ENCODE measurements at places on chromosomes 4 and X.

DNA sequence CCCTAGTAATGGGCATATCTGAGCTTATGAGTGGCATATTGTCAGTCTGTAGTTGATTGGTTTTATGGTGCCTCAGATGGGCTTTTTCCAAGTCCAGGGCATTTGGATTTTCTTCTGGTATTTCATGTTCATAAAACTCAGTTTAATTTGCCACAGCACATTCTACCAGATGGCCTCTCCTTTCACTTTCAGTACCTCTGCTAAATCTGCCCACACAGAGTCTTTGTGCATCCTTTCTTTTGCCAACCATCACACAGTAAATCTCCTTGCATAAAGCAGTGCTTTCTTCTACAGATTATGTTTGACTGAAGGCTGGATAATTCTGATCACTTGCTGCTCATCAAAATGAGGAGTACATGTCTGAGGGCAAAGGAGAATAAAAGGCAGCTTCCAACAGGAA is 98.2 kb downstream of the HS6ST2 start:
- DNase-seq: no peak

DNA sequence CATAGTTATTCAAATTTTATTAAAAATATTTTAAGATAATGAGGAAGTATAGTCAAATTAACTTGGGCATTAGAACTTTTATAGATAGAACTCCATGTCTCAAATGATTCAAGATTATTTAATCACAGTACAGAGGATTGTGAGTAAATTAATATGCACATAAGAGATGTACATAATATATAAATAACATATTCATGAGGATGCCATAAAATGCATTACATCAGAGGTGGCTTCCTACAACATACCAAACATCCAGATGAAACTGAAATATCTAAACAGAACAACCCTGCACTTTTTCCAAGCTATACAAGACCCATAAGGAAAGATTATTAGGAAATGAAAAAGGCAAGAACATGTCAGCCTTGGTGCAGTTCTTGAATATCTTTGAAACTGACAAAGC is 91.3 kb upstream of the NAP1L5 start:
- no peak for DNase-seq

DNA sequence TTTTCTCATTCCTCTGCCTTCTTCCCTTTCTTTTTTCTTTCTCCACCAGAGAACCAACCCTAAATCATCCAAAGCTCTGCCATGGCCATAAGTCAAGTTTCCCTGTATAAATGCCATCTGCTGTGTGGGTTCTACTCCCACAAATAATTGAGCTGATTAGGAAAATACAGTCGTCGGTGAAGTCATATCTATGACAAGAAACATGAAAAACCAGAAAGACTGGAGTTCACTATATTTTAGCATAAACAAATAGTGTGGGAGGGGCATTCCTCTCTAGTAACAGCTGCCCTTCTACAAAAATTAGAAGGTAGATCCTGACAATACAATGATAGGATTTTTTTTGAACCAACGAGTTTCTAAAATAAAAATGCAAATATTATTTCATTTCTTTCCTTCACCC is 48.8 kb downstream of the SPOCK3 start:
- no peak for DNase-seq

GRCh38 chrX:123324625-123325024 is 140.5 kb downstream of the GRIA3 start:
- no peak for DNase-seq

DNA sequence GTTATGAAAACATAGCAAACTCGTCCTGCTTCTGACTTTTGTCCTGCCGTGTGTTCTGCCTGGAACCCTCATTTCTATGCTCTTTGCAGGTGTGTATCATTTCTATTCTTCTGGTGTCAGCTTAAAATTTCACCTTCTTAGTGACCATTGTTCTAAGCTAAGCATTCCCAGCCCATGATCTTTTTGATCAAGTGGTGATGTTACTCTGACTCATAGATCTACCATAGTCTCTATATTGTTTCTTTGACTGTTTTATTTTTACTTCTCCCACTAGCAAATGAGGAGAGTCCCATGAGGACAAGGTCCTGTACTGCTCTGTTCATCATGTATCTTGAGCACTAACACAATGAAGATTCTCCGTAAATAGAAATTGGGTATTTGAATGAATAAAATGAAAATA is 14.1 kb upstream of the CXCL6 start:
- no peak for DNase-seq

- no peak for DNase-seq
These were observed 1.6 kb downstream of the SHISA3 start for GRCh38 chr4:42398871-42399331.

- DNase-seq: no peak
These were observed 86.9 kb downstream of the TMEM164 start for GRCh38 chrX:110089656-110090403.

GRCh38 chrX:77953302-77953701 is 16.1 kb downstream of the PGAM4 start:
- no peak for DNase-seq

DNA sequence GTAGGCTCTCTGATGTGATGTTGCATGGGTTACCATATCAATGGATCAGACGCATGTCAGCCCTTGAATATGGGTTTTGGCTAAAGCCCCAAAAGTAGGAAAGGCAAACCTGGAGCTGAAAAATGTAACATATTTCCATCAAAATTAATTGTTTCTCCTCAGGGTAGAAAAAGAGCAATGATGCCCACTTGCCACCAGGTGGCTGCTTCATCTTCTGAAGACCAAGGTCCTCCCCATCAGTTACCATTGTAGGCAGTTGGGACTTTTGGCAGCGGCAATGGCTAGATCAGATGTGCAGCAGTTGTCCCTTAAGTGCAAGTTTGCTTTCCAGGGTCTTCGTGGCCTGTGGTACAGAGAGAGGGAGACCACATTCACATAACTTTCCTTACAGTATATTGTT is 118.2 kb downstream of the NAF1 start:
- no peak for DNase-seq

DNA sequence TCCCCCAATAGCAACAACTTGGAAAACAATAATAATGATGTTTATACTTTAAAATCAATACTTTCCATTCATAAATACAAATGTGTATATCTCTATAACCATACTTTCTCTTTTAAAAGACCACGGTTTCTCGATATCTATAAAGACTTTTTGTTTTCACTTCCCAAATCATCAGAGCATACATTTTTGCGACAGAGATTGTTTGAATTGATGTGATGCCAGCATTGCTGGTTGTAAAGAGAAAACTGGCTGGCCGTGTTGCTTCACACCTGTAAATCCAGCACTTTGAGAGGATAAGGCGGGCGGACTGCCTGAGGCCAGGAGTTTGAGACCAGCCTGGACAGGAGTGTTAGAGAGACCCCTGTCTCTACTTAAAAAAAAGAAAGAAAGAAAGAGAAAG is 77.6 kb upstream of the ZNF518B start:
- no peak for DNase-seq

GRCh38 chrX:34918856-34919255 is 23.7 kb upstream of the FAM47B start:
- no peak for DNase-seq

DNA sequence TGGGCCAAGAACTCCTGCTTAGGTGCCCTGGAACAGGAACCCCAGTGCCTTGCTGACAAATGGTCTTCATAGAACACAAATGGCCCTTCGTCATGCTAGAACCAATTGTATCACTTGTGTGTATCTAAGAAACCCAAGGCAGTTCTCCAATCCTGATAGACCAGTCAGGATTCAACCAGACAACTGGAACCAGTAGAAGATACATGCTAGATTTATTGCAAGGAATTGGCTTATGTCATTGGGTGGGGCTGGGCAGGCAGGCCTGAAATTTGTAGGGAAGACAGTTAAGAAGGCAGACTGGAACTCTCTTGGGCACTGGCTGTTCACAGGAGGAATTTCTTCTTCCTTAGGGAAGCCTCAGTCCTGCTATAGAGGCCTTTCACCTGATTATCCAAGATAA is 17.0 kb upstream of the TBL1X start:
- no peak for DNase-seq

GRCh38 chr4:104494822-104495559 is at the start of gene CXXC4:
Gene CXXC4, minus strand, starts transcription at chr4:104494894. Its CDS starts 3,092 bp downstream, at chr4:104491802.
- no peak for DNase-seq

DNA sequence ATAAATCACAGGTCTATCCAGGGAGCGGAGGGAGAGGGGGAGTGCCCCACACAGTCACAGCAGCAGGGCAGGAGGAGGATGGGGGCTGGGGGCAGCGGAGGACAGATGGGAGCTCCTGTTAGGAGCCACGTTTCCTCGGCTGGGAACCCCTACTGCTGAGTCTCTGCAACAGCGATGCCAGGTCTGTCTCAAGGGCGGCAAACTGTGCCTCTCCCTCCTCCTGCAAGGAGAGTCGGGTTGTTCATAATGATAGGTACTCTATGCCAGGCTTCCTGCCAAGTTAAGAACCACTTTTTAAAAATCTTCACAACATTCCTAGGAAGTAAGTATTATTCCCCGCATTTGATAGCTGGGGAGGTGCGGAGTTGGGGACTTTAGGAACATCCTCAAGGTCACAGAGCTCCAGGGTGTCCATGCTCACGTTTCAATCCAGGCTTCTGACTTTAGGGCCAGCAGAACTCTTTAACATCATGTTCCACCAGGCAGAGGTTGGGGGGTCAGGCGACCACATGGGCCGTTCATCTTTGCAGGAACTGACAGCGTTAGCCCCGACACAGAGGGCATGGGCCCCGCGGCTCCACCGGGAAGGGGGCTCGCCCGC is 98.3 kb upstream of the MAML3 start:
- no peak for DNase-seq

- DNase-seq: no peak
These were observed 840 bp downstream of the ZNF711 start for GRCh38 chrX:85244450-85245211.

DNA sequence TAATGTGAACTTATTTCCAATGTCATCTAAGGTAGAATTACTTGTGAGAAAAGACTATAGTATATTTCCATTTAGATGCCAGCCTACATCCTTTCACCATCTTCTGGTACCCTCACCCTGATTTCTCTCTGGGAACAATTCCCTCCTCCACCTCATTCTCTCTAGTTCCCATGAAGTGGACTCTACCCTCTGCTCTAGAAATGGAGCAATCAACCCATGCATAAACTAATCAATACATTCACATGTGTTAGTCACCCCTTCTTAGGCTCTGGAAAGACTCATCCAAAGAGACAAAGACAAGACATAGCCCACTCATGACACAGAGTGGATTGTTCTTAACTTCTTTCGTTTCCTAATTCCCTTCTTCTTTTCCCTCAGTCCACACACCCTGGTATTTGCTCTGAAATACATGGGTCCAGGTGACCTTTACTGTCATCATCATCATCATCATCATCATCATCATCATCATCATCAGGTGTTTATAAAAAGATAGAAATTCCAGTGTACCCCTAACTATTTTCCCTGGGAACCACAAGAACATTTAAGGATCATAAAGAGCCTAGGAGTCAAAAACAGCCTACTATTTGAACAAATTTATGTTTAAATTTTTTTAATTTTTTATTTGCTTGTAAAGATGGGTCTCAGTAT is 298.9 kb upstream of the GALNT7 start:
- DNase-seq: no peak

GRCh38 chr4:133920236-133920635 is 281.4 kb downstream of the PABPC4L start:
- no peak for DNase-seq

DNA sequence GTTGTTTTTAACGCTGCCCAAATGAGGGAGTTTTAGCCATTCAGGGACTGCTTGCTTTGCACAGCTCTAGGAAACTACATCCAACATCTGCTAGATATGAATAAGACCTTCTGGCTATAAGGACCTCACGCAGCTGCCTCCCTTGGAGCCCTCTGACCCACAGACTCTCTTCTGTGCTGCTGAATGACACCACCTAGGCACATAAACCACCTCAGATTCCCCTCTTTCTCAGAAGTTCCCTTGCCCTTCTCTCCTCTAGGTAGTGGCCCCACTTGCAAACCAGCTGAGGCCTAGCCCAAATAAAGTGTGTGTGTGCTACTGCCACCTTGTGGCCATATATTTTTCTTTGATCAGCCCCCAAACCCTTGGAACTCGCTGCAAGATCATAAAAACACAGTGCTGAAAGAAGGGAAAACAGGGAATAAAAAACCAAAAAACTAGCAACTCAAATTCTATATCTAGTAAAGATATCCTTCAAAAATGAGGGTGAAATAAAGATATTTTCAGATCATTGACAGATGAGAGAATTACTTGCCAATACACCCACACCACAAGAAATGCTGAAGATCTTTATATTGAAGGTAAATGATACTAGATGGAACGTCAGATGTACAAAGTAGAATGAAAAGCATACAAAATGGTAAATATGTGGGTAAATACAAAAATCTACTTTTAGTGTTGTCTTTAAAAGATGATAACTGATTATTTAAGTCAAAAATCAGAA is 265.9 kb downstream of the ADAMTS3 start:
- no peak for DNase-seq

DNA sequence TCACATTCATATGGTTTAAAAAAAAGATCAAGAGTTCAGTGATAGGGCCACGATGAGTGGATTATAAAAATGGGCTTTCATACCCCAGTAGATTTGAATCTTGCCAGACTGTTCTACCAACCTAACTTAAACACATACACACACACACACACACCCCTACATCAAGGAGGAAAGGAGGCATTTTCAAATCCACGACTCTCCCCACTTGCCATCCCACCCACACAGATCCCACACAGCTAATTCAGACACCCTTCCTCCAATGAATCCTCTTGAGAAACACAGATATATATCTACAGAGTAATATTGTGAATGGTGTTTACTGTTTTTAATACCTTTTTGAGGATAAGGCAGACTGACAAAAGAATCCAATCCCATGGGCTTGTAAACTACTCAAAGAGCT is 16.8 kb downstream of the SUPT20HL1 start:
- no peak for DNase-seq

DNA sequence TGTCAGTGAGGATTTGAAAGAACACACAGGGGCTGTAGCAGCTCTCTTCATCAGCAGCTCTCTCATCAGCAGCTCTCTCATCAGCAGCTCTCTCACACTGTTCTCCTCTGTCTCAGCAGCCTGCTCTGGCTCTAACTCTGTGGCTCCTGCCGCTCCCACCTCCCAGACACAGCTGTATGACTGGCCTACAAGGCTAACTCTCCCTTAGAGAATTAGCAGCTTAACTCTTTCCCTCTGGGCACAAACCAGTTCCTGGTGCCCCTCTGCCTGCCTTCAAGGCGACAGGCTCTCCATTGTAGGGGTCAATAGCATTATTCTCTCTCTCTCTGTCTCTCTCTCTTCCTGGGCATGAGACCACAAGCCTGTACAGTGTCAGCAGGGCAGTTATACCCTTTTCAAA is 385.6 kb upstream of the PCDH10 start:
- DNase-seq: no peak

DNA sequence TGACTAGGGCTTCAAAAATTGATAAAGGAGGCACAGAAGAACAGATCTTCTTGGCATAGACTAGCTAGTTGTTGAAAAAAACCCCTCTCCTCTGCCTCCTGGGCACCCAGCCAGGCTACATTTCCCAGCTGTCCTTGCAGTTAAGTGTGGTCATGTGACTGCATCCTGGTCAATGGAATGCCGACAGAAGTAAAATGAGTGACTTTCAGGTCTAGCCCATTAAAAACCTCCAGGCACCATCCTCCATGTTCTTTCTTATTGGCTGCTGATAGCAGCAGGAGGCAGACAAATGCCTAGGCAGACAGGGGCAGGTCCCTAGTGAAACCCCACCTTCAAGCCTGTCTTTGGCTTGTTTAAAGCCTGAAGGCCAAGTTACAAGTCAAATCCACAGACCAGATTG is 35.3 kb downstream of the ATXN3L start:
- no peak for DNase-seq

GRCh38 chr4:183621875-183622274 is 37.1 kb downstream of the RWDD4 start:
- no peak for DNase-seq

Measured in stimulated activated CD4-positive, alpha-beta T cell treated with anti-CD3 and anti-CD28 coated beads, TNF-alpha, amount 100 ng/mL, for 4 hours (primary cell).